ENCODE measurements at places on chromosomes 4 and X.

DNA sequence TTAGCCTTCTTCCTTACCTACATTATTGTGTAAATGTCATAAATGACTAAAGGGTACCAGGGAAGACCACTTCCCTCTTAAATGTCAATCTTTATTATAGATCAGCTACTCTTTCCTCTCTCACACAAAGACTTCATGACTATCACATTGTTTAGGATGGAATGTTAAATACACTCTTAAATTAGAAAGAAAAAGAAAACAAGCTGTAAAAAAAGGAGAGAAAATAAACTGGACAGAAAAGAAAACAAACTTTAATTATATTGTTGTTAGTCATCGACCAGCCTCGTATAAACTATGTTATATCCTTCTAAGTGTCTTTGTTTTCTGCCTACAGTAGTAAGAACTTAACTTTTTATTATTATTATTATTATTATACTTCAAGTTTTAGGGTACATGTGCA lies 666.4 kb upstream of the NR3C2 start:
- no peak for DNase-seq

DNA sequence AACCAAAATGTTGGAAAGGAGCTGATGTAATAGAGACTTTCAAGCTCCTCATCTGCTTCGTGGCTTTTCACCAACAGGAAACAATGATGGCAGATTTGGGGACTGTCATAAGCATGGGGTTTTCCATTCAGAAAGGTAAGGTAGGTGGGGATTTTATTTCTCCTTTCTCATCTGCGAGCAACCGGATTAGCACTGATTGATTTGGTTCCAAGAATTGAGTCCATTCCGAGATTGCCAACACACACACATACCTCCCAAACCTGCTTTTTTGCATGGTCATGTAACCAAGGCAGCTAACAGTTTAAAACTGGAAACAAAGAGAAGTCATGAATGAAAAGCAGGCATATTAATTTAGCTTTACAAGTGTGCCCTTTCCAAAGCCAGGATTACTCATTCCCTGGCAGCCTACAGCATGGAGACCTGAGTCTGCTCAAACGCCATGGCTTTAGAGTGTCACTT lies 63.0 kb upstream of the LNX1 start:
- peak; percentile 23 for DNase-seq

- DNase-seq, result peak; percentile 42
Observed at GRCh38 chr4:140037353-140038030, 116.5 kb downstream of the MAML3 start.

DNA sequence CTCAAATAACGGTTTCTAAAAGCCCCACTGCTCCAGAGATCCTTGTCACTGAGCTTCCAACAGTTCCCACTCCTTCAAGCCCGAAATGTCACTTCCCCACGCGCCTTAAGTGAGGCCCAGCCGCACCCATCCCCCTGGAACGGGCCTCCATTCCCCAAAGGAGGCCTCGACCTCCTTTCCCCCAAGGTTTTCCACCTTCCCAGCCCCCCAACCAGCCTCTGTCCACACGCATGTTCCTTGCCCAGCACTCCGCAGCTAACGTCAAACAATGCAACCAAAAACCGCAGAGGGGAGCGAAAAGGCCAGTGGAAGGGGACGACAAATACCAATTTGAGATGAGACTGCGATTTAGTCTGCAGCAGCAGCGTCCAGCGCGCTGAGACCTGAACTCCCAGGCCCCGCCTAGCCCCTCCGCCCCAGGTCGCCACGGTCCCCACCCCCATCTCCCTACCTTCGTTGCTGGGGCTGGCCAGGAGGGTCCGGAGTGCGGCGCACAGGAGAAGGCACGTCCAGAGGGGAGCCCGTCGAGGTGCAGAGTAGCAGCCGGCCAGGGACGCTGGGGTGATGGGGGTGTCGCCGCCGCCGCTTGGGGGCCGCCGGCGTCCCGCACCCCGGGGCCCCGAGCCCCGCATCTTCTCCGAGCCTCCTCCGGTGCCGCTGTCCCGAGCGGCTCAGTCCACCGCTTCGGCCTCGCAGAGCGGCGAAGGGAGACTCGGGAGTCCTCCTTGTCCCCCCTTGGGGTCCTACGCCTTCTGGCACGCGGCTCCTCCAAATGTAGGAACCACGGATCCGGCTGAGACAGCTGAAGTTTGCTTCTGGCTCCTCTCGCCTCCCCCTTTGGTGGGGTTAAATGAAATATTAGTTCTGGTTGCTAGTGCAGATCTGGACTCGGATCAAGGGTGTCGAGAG lies 924 bp downstream of the EPHA5 start:
- no peak for DNase-seq

DNA sequence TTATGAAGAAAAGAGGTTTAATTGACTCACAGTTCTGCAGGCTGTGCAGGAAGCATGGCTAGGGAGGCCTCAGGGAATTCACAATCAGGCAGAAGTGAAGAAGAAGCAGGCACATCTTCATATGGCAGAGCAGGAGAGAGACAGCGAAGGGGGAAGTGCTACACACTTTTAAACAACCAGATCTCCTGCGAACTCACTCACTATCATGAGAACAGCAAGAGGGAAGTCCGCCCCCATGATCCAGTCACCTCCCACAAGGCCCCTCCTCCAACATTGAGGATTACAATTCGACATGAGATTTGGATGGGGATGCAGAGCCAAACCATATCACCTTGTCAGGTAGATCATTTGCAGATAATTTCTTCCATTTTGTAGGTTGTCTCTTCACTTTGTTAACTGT lies 555.5 kb upstream of the MAGEB2 start:
- DNase-seq, result no peak

- DNase-seq, result peak; percentile 31
Observed at GRCh38 chr4:169009286-169010124, 550 bp downstream of the CBR4 start.

DNA sequence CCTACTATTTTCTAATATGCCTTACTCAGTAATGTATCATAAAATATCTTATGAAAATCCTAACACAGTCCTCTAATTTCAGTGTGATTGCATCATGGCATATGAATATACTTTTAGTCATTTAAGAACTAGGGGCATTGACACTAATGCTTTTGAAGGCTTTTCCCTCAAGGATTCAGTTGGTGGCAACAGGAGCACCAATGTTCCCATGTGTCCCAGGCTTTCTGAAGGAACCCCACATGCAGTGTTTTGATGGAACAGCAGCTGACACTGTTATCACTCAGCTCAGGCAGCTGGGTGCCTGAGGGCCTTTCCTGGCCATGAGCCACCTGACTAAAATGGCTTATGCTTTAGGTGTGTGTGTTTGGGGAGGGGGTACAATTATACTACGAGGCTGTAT lies 348.3 kb downstream of the ARHGAP24 start:
- peak; percentile 65 for DNase-seq

DNA sequence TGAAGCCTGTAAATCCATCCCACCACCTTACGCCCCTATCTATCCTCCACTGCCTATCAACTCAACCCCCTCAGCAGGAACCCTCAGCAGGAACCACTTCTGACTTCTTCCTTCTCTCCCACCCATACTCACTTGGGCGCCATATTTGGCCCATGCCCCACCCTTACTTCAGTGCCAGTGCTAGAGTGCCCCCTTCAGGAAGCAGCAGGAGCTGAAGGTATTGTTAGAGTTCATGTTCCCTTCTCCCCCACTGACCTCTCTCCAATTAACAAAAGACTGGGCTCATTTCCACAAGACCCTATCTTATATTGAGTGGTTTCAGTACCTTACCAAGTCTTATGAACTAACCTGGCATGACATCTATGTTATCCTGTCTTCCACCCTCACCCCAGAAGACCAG lies 363.1 kb upstream of the SLIT2 start:
- DNase-seq, result no peak

- DNase-seq, result no peak
Observed at GRCh38 chr4:41413670-41414411, 124.1 kb upstream of the LIMCH1 start.

DNA sequence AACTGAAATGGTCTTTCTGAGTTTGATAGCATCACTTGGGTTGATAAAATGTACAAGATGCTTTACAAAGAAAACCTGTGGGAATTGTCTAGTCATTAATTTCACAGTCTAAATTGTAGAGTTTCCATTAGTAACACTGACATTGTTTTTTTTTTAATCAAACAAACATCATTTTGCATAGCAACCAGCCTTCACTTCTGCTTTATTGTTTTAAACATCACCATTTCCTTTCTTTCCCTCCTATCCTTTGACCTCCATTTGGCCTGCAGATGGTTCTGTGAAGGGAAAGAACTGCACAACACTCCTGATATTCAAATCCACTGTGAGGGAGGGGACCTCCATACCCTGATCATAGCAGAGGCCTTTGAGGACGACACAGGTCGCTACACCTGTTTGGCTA lies 171.1 kb downstream of the PALLD start:
- no peak for DNase-seq

- DNase-seq, result no peak
Observed at GRCh38 chrX:37783305-37783704, 3.4 kb downstream of the CYBB start.

DNA sequence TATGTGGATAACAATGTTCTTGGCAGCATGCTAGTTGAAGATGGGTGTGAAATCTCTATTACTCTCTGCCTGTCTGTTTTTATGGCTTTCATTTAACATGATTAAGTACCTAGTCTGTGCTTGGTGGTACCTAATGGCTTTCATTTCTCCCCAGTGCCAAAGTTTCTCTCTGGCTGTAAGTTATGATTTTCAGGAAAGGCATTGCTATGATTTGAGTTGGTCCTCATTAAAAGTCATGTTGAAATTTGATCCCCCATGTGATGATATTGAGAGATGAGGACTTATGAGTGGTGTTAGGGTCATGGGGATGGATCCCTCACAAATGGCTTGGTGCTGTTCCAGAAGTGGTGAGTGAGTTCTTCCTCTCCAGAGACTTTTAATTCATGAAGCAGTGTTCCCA lies 162.4 kb upstream of the IL15 start:
- no peak for DNase-seq
